Stimulated activated effector memory CD8-positive, alpha-beta T cell treated with anti-CD3 and anti-CD28 coated beads, Interleukin-12 subunit alpha, Interleukin-12 subunit beta, amount 100 ng/mL, for 72 hours (primary cell): ENCODE measurements at places on chromosomes 16 and 17.

DNA sequence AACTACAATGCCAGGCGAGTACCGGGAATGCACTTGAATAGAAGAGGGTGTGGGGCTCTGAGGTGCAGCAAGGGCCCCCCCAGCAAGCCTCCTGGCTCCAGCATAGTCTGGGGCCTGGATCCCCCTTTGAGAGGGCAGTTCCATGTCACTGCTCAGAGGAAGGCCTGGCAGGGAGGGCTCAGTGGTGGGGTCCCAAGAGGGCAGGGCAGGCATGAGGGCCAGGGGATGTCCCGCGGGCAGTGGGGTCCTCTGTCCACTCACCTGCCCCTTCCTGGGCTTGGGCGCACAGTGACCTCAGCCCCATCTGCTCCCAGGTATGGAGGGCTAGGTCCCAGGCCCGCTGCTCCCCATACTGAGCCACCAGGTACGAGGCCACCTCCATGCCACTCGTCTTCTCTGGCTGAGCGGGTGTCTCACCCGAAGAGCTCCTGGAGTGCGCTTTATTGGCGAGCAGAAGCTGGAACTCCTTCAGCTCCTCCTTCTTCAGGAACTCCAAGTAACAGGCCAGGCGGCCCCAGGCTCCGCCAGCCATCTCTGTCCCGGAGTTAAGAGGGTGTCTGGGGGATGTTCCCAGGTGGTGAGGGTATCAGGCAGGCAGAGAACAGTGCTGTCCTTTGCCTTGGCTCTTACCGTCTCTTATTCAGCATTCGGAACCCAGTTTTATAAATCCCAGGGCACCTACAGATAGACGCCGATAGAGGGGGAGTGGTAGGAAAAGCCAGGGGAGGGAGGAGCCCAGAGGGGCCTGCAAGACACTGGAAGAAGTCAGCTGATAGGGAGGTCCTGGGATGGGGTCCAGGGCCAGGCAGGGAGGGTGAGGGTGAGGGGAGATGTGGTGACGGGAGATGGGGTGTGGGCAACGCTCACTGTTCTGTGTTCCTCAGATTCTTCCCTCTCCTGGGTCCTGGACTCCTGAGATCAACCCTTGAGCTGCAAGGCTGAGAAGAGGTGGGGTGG lies 605 bp downstream of the NLRP1 start:
- no peak for DNase-seq

- DNase-seq = no peak
Measured at GRCh38 chr16:77794586-77794985, 6.2 kb downstream of the VAT1L start.

DNA sequence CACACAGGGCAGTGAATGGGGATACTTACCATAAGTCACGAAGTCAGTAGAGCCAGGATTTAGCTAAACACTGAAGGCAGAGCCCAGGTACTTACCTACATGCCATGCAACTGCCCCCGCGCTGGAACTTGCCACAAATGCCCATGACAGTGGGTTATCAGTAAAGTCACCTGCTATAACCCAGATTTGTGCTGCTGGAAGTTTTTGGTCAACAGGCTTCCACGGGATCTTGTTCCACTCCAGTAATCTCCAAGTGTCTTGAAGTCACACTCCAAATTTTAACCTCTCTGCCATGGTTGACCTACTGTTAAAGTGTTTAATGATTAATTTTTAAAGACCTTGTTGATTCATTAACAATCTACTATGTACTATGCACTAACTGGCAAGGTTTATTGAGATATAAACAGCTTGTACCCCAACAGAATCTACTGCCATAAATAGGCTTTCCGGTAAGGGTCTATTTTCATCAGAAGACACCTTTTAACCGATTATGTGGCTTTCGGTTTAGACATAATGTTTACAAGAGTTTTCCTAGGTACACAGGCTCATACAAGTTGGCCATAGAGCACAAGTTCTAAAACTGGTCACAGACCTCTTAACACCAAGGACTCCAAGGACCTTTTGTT lies 6.3 kb upstream of the SLC5A11 start:
- no peak for DNase-seq

GRCh38 chr16:56888806-56889205 lies 23.8 kb downstream of the SLC12A3 start:
- DNase-seq = no peak

DNA sequence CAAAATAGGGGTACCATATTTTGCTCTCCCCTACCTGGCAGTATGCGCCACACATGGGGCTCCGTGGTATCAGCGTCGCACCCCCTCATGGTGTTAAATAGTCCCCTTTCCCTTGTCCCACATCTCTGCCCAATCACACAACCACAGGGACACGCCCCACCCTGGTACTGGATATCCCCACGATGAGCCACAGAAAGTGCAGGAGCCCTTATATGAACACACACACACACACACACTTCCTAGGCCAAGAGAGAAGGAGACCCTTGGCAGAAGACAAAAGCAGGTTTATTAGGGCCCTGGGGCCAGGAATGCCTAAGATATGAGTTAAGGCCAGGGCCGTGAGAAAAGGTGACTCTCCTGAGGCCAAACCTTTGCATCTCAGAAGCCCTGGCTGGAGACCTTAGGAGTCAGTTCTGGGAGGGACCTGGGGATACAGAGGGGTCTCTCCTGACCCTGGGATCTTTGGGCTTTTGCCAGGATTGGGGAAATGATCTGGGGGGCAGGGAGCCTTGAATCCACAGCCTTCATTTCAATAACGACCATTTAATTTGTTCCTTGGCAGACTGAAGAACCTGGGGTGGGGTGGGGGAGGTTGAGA lies 11.6 kb downstream of the COPZ2 start:
- DNase-seq = no peak

GRCh38 chr17:4536742-4537411 lies 18.3 kb downstream of the MYBBP1A start:
- no peak for DNase-seq

- peak; percentile 35 for DNase-seq
Measured at GRCh38 chr17:28579526-28579925, 2.8 kb upstream of the ALDOC start.

- DNase-seq = no peak
Measured at GRCh38 chr16:28898942-28899341, 20.7 kb downstream of the ATP2A1 start.

- no peak for DNase-seq
Measured at GRCh38 chr17:41772586-41773189, 13.8 kb downstream of the JUP start.

GRCh38 chr17:77600346-77600745 lies 358.2 kb upstream of the TNRC6C start:
- no peak for DNase-seq
